ENCODE measurements at places on chromosomes 7 and 10. TPM values are rescaled to one million over a fixed set of nuclear protein-coding genes. Genes with fewer than 3 reads are reported as not detected.
A peak's percentile ranks its signal among the peaks of the same experiment; 100 is the strongest.

- DNase-seq, result no peak
Measured at GRCh38 chr10:101091546-101092290, 29.9 kb downstream of the KAZALD1 start.

DNA sequence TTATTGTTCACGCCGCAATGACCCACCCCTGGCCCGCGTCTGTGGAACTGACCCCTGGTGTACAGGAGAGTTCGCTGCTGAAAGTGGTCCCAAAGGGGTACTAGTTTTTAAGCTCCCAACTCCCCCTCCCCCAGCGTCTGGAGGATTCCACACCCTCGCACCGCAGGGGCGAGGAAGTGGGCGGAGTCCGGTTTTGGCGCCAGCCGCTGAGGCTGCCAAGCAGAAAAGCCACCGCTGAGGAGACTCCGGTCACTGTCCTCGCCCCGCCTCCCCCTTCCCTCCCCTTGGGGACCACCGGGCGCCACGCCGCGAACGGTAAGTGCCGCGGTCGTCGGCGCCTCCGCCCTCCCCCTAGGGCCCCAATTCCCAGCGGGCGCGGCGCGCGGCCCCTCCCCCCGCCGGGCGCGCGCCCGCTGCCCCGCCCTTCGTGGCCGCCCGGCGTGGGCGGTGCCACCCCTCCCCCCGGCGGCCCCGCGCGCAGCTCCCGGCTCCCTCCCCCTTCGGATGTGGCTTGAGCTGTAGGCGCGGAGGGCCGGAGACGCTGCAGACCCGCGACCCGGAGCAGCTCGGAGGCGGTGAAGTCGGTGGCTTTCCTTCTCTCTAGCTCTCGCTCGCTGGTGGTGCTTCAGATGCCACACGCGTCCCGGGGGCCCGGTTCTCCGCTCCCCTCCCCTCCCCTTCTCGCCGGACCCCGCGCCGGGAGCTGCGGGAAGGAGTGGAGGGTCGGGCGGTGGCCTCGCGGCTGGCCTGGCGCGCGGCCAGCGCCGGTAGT lies at the start of gene CBX3:
TSS of gene CBX3 (plus strand) at position 499 of the 772 bp plus-strand sequence. CDS start 1,254 bp downstream, outside the sequence.
- peak; percentile 96 for DNase-seq

The OR2A12 gene
- polyA plus RNA-seq, result not detected

- no peak for DNase-seq
Measured at GRCh38 chr7:8441106-8441965, 7.9 kb downstream of the NXPH1 start.

The XRCC2 gene
- polyA plus RNA-seq, result 0.68 TPM

GRCh38 chr10:87544721-87545120 lies 40.0 kb downstream of the MINPP1 start:
- DNase-seq, result no peak

- DNase-seq, result no peak
Measured at GRCh38 chr7:33789871-33790630, 115.3 kb upstream of the BMPER start.

DNA sequence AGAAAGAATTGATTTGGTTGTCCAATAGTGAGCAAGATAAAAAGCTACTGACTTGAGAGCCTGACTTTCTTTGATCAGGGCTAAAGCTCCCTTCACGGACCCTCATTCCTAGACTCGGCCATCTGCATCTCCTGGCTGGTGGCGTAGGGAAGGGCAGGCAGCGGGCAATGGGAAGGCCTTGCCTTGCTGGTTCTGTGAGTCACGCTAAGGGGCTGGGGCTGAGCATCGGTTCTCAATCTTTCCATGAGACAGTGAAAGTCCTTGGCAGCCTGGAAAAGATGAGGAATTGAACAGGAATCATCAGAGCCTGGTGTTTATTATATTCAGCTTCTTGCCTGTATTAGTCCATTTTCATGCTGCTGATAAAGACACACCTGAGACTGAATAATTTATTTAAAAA lies 475.3 kb downstream of the PLXNA4 start:
- no peak for DNase-seq

- DNase-seq, result peak; percentile 38
Measured at GRCh38 chr7:130421684-130422083, 19.1 kb downstream of the CEP41 start.

DNA sequence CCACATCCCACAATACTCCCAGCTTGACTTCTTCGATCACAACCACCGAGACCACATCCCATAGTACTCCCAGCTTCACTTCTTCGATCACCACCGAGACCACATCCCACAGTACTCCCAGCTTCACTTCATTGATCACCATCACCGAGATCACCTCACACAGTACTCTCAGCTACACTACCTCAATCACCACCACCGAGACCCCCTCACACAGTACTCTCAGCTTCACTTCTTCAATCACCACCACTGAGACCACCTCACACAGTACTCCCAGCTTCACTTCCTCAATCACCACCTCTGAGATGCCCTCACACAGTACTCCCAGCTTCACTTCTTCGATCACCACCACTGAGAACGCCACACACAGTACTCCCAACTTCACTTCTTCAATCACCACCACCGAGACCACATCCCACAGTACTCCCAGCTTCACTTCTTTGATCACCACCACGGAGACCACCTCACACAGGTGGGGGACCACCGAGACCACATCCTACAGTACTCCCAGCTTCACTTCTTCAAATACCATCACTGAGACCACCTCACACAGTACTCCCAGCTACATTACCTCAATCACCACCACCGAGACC lies 8.6 kb downstream of the MUC3A start:
- no peak for DNase-seq

The CTNNA3 gene
- polyA plus RNA-seq, result not detected

DNA sequence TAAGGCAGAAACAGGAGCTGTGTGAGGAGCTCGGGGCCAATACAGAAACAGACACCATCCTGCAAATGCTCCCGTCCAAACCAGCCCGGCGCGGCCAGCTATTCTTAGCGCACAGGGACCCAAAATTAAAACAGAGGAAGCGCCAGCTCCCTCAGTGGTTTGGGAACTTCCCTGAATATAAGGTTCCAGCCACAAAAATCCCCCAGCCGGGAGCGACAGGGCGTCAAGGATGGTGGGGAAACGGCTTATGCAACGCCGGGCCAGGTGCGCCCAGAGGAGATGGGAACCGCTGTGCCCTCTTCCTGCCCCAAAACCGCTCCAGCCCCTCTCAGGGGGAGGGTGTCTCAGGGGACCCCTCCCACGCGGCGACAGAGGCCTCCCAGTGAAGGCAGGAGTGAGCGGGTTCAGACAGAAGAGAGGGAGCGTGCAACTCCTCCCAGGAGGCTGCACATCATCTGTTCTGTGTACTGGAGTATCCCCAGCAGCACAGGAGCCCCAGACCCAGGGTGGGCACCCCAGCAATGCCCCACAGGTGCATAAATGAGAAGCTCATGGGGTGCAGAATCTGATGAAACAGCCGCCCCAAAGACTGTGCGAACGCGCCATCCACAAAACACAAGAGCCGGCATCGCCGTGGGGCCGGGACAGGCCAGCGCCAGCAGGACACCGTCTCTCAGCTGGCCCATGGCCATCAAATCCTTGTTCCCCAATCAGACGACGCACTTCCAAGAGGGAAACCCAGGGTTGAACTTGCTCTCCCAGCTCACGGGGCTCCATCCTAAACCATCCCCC lies 73.9 kb upstream of the PDGFA start:
- DNase-seq, result no peak
